ENCODE measurements at places on chromosomes 5 and 9.

DNA sequence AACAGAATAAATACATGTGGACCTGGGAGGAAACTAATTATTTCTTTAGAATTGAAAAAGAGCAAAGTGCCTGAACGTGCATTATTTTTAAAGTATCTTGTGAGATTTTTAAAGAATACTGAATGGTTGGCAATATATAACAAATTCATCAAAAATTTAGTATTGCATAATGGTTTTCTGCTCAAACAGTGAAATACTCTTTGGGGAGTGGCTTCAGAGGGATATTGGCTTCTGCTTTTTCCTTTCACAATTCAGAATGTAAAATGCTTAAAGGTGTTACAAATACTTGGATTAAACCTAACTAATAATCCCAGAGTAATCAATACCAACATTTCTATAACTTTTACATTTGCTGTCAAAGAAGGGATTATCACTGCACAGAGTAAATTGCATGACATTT is 379.3 kb upstream of the CHD1 start:
- H3K4me3 ChIP-seq = no peak overlapping the region
- DNase-seq = no peak
- no peak overlapping the region for H3K27ac ChIP-seq
- H3K27me3 ChIP-seq = no peaks in the 10 kb centered on the region

DNA sequence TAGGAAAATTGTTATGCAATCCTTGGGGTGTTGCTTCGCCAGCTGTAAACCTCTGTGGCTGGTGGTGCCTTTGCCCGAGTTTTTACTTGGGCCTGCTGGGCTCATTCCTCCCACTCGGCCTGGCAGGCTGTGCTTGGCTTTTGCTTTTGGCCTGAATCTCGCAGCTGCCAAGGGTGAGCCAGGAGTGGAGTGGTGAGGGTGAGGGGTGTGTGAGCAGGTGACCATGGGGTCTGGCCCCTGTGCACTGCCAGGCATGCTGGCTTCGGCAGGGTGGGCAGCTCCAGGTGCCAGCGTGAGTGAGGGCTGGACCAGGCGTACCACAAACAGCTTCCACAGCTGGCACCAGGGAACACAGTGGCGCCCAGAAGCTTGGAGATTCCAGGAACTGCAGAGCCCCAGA is 12.6 kb upstream of the DHFR start:
- no peaks in the 10 kb centered on the region for H3K36me3 ChIP-seq
- H3K4me1 ChIP-seq = no peaks in the 10 kb centered on the region
- no peaks in the 10 kb centered on the region for H3K27me3 ChIP-seq
- no peak overlapping the region for H3K4me3 ChIP-seq
- H3K27ac ChIP-seq = no peak overlapping the region
- DNase-seq = no peak

DNA sequence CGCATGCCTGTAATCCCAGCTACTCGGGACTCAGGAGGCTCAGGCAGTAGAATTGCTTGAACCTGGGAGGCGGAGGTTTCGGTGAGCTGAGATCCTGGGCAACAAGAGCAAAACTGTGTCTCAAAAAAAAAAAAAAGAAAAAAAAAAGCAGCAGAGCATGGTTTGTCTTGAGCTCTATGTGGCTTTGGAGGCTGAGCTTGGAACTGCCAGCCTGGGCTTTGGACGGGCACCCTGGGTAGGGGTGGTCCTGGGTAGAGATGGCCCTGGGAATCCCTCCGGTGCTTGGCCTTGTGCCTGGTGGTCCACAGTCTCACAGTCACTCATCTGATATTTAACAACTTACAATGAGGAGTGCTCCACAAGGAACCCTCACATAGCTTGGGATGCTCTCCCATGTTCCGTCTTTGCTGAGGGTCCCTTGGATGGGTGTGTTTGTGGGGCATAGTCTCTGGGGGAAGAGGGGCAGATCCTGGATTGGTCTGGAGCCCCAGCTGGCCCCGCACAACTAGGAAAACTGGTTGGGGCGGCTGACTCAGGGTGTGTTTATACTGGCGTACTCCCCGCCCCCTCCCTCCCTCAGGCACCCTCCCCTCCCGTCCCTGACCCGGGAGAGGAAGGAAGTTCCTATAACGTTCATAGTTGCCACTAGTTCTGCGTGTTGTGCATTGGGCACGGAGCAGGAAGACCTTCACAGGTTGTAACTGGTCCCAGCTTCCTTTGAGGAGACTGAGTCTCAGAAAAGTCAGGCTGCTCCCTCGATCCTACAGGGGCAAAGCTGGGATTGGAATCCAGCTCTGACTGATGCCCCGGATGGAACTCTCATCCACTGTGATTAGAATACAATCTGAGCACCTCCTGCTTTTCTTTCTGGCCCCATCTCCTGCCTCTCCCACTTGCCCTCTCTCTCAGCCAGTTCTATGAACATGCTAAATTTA is 11.2 kb downstream of the IER5L start:
- H3K27me3 ChIP-seq = no peaks in the 10 kb centered on the region
- H3K27ac ChIP-seq = peak overlapping the region; percentile 81
- H3K4me3 ChIP-seq = no peak overlapping the region
- no peaks in the 10 kb centered on the region for H3K36me3 ChIP-seq
- peak; percentile 83 for DNase-seq

DNA sequence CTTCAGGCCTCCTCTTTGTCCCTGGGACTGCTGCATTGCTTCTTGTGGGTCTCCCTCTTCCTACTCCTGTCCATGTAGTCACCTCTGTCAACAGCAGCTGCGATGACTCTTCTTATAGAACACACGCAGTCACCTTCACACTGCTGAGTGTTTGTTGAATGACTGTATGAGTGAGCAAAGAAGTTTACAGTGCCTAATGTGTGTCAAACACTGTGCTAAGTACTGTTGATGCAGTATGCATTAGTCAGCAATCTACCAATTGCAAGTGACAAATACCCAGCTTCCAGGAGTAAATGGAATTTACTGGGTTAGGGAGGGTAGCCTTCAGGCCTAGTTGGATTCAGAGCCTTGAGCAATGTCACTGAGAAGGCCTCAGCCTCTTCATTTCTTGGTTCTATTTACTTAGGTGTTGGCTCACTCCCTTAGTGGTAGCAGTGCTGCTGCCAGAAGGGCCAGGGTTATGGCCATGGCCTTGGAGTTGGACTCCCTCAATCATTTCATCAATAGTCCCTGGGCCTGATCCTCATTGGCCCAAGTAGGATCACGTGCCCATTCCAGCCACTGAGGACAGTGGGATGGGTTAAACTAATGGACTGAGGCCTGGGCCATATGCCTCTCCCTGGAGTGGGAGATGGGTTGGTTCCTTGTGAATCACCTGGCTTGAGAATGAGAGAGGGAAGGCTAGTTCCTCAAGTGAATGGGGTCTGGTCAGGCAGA is 93.5 kb downstream of the RGS3 start:
- H3K27me3 ChIP-seq = no peaks in the 10 kb centered on the region
- no peak overlapping the region for H3K4me3 ChIP-seq
- peak; percentile 7 for DNase-seq
- H3K4me1 ChIP-seq = peaks cover 18% of the 10 kb centered on the region
- H3K36me3 ChIP-seq = no peaks in the 10 kb centered on the region

DNA sequence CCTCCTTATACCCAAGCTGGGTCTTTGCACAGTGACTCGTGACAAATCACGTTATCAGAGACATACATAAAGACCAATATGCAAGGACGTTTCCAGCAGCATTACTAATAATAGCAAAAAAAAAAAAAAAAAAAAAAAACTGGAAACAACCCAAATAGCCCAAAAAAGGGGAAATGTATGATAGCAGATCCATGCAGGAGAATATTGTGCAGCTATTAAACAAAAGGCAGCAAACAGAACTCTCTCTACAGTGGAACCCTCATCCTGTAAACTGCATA is 37.7 kb downstream of the C5orf15 start:
- no peaks in the 10 kb centered on the region for H3K36me3 ChIP-seq
- H3K27me3 ChIP-seq = no peaks in the 10 kb centered on the region
- H3K4me1 ChIP-seq = peaks cover 2% of the 10 kb centered on the region

- H3K4me3 ChIP-seq = no peak overlapping the region
- H3K27ac ChIP-seq = peak overlapping the region; percentile 44
- H3K27me3 ChIP-seq = no peaks in the 10 kb centered on the region
Observed at GRCh38 chr9:131420980-131421624, 27.2 kb downstream of the PRRC2B start.

- peak; percentile 66 for DNase-seq
- no peak overlapping the region for H3K4me3 ChIP-seq
- H3K4me1 ChIP-seq = peaks cover 13% of the 10 kb centered on the region
- peak overlapping the region; percentile 35 for H3K27ac ChIP-seq
Observed at GRCh38 chr5:179284751-179285631, 60.3 kb downstream of the ADAMTS2 start.

DNA sequence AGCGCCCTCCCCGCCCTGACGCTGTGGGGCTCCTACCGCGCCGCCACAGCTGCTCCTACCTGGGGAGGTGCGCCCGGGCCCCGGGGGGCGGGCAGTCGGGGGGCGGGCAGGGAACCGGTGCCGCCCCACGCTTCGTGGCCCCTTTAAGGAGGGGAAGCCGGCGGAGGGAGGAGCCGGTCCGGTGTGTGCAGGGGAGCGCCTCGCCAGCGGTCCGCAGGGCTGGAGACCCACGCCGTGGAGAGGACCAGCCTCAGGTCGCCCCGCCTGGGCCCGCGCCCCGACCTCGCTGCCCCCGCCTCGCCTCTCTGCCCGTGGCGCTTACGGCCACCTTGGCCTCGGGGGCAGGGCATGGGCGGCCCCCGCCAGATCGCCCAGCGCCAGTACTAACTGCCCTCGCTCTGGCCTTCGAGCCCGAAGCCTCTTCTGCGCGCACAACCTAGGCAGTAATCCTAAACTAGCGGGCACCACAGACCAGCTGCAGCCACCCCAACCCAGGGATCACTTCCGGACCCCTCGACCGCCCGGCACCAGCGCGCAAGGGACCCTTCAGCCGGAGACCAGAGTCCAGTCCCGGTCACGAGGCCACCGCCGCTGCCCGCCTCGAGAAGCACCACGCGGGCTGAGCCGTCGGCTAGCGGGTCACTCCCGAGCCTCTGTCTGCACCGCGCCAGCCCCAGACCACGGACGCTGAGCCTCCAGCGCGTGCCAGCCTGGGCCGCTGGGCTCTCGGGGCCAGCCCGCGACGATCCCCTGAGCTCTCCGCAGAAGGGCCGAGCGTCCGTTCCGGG is at the start of gene FOXE1:
Gene FOXE1 (plus strand): TSS at position 171 of the 788 bp plus-strand sequence. CDS start 689 bp downstream, outside the sequence.
- no peak within 1 kb of the TSS for H3K27ac ChIP-seq
- no peak within 1 kb of the TSS for H3K4me3 ChIP-seq
- H3K27me3 ChIP-seq = peaks cover 2% of the 10 kb centered on the region
- peaks cover 1% of the 10 kb centered on the region for H3K4me1 ChIP-seq
- no peak for DNase-seq

DNA sequence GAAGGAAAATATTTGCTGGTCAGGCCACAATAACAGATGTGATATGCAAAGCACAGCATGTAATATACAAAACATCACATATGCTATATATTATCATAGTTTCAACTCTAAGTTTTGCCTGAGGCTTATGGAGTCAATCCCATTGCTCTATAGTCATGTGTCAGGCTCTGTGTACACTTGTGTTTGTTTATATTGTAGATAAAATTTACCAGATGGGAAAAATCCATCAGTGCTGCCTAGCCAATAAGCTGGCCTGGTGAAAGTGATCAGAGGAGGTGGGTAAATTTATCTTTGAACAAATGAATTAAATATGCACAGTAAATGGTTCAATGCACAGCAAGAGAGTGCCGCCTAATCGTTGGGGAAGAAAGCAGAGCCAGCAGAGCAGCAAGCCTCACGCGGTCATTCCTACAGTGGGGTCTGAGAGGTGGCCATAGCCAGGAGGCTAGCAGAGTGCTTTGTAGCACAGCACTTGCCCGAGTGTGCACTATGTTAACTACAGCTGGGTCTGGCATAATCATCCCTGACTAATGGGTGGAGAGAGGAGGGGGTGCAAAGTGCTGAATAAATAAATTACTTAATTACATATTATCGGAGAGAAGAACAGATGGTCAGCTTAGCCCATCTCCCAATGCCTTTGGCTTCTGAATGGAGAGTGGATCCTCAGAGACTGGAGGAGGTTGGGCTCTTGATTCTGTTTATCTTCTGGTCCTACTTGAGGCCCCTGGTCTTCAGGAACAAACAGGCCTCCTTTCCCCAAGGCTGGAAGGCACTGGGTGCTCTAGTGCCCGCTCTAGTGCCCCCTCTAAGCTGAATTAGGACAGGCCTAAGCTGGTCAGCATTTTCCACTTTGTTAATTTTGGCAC is 153.5 kb downstream of the MAT2B start:
- H3K4me1 ChIP-seq = no peaks in the 10 kb centered on the region
- DNase-seq = no peak
- no peak overlapping the region for H3K4me3 ChIP-seq
- no peaks in the 10 kb centered on the region for H3K36me3 ChIP-seq

DNA sequence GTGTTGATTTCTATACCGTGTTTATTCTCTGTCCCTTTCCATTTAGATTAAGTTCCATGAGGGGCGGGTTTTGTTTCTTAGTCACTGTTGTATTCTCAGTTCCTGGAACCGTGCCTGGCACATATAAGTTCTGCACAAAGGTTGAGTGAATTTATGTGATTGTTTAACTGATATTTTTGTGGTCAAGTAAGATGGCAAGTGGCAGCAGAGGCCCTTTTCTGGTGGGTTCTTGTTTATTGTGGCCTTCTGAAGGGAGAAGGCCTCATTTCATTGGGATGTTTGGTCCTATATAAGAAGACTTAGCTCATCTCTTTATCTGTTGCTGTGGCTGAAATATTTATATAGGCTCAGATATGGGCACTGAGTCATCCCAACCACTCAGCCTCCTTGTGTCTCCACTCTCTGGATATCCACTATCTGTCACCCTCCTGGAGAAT is 262.5 kb downstream of the PSAT1 start:
- H3K27me3 ChIP-seq = no peaks in the 10 kb centered on the region
- no peaks in the 10 kb centered on the region for H3K36me3 ChIP-seq
- H3K27ac ChIP-seq = no peak overlapping the region
- H3K4me3 ChIP-seq = no peak overlapping the region

- no peaks in the 10 kb centered on the region for H3K27me3 ChIP-seq
- no peaks in the 10 kb centered on the region for H3K36me3 ChIP-seq
- H3K4me1 ChIP-seq = peaks cover 4% of the 10 kb centered on the region
- no peak for DNase-seq
Observed at GRCh38 chr5:37370550-37370863, 399 bp downstream of the NUP155 start.

- H3K36me3 ChIP-seq = no peaks in the 10 kb centered on the region
- no peak overlapping the region for H3K4me3 ChIP-seq
- no peaks in the 10 kb centered on the region for H3K4me1 ChIP-seq
- H3K27ac ChIP-seq = no peak overlapping the region
Observed at GRCh38 chr5:8633696-8634095, 764.7 kb downstream of the MTRR start.

- H3K4me1 ChIP-seq = no peaks in the 10 kb centered on the region
- no peak for DNase-seq
- H3K27ac ChIP-seq = no peak overlapping the region
- H3K4me3 ChIP-seq = no peak overlapping the region
- no peaks in the 10 kb centered on the region for H3K36me3 ChIP-seq
- H3K27me3 ChIP-seq = no peaks in the 10 kb centered on the region
Observed at GRCh38 chr9:16364347-16364746, 506.1 kb downstream of the BNC2 start.

DNA sequence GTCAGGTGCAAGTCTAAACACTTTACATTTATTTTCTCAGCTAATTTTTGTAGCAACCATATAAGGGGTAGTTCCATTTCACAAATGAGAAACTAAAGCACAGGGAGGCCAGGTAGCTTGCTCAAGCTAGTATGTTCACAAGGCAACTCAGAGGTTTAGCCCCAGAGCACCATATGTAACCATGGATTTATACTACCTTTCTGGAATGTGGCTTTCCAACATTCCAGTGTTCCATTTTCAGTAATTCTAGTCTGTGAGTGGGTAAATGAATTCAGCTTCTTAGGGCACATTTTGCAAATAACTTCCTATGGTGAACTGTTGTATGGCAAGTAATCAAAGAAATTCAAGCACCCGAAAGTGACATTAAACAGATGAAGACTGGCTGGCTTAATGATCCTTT is 25.0 kb upstream of the CAST start:
- H3K4me1 ChIP-seq = no peaks in the 10 kb centered on the region
- no peak overlapping the region for H3K4me3 ChIP-seq
- no peaks in the 10 kb centered on the region for H3K27me3 ChIP-seq
- no peak for DNase-seq

Data from ovary (tissue), 10 donors.